ENCODE measurements at places on chromosomes 5 and 9. TPM values are rescaled to one million over a fixed set of nuclear protein-coding genes. Genes with fewer than 3 reads are reported as not detected.

The SPATA31E1 gene
- not detected for polyA plus RNA-seq

The NIPSNAP3A gene
- 61.5 TPM for polyA plus RNA-seq

The TLN1 gene
- polyA plus RNA-seq, result 117 TPM

The PCDHA4 gene
- polyA plus RNA-seq, result 0.12 TPM

The PLAC8L1 gene
- 1.3 TPM for polyA plus RNA-seq

The PCDHGB1 gene
- 0.45 TPM for polyA plus RNA-seq

The SLC2A6 gene
- 0.81 TPM for polyA plus RNA-seq

The IL7R gene
- polyA plus RNA-seq, result 2.0 TPM

The CCNJL gene
- polyA plus RNA-seq, result 6.3 TPM

Data from hindlimb muscle (tissue), 1 donor.